A673 (cell line): ENCODE measurements at places on chromosomes 4 and X. TPM values are rescaled to one million over a fixed set of nuclear protein-coding genes. Genes with fewer than 3 reads are reported as not detected.

Gene OPRPN
- not detected in 2 replicates for total RNA-seq

Gene CHRDL1
- 0.41 and 1.1 TPM in 2 replicates for total RNA-seq

Gene ABCB7
- total RNA-seq, result 26.8 and 28.8 TPM in 2 replicates

Gene PAK3
- 0.61 TPM in 1 of 2 replicates, not detected in the other for total RNA-seq

Gene VCX3A
- not detected in 2 replicates for total RNA-seq

- DNase-seq, result no peak
Measured at GRCh38 chr4:40990899-40991265, 223.5 kb downstream of the APBB2 start.

DNA sequence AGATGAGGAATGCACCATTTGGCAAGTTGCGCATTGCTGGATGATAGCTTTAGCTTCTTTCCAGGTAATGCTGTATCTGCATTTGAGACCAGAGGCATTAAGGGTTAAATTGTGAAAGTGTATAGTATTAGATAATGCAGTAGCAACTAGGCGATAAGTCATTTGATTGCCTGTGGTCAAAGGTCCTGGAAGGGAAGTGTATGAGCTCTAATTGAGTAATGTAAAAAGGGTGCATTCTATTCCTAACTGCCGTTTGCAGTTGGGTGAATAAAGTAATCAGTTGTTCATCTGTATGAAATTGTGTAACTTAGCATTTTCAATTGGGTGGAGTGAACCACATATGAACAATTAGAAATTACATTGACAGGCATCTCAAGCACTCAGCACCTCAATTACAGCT lies 54.5 kb upstream of the WDR1 start:
- no peak for DNase-seq

GRCh38 chr4:108454227-108454626 lies 166.1 kb upstream of the RPL34 start:
- DNase-seq, result no peak

DNA sequence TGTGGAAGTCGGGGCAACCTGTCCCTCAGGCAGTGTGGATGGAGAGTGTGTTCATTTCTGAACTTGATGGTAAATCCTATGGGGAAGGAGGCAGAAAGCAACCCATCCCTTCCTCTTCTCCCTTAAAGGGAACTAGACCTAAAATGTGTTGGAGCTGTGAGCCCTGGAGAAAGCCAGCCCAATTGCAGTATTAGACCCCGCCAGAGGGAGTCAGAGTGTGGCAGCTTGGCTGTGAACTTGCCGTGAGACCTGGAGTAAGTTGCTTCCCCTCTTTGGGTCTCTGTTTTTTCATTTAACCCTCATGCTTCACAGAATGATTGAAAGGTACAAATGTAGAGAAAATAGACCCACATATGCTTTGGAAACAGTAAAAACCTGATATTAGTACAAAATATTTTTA lies 108.7 kb upstream of the PAK3 start:
- no peak for DNase-seq

GRCh38 chrX:129347291-129347690 lies 176.0 kb downstream of the SMARCA1 start:
- DNase-seq, result peak; percentile 1

DNA sequence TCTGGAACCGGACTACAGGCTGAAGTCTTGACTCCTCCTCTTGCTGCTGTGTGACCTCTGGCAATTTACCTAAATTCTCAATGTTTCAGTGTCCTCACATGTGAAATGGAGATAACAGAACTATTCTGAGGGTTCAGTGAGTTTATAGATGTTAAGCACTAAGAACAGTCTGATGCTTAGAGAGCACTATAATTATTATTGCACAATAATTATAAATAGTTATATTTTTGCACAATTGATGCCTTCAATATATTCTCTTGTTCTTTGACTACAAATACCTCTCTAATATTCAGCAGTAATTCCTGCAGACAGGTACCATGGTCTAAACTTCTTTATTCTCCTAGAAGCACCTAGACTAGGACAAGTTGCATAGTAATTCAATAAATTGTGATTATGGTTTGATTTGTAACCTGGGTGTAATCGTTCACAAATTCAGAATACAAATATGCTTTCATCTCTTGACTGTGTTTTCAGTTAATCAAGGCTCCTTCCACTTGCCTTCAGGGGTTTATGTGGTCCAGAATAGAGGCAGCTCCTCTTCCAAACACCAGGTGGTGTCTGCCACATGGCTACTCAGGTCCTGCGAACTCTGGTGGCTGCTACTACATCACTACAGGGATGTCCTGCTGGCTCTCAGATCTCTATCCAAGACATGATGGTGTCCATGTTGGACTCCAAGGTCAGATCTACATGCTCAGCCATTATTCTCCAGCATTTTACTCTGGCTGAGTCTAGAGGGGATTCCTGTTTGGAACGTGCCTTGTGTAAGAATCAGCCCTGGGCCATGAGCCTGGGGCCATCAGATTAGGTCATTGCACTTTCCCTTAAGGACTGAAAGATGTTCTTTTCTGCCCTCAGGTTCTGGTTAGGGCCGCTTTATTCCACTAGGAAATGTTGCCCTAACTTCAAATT lies 103.4 kb downstream of the QRFPR start:
- peak; percentile 41 for DNase-seq

DNA sequence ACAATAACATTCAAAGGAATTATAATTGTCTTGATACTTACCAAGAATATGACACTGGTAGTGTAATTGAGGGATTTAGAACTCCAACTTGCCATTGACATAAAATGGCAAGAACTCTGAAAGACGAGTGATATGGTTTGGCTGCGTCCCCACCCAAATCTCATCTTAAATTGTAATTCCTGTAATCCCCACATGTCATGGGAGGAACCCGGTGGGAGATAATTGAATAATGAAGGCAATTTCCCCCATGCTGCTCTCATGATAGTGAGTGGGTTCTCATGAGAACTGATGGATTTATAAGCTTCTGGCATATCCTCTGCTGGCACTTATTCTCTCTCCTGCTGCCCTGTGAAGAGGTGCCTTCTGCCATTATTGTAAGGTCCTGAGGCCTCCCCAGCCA lies 1536.4 kb downstream of the TECRL start:
- DNase-seq, result no peak

DNA sequence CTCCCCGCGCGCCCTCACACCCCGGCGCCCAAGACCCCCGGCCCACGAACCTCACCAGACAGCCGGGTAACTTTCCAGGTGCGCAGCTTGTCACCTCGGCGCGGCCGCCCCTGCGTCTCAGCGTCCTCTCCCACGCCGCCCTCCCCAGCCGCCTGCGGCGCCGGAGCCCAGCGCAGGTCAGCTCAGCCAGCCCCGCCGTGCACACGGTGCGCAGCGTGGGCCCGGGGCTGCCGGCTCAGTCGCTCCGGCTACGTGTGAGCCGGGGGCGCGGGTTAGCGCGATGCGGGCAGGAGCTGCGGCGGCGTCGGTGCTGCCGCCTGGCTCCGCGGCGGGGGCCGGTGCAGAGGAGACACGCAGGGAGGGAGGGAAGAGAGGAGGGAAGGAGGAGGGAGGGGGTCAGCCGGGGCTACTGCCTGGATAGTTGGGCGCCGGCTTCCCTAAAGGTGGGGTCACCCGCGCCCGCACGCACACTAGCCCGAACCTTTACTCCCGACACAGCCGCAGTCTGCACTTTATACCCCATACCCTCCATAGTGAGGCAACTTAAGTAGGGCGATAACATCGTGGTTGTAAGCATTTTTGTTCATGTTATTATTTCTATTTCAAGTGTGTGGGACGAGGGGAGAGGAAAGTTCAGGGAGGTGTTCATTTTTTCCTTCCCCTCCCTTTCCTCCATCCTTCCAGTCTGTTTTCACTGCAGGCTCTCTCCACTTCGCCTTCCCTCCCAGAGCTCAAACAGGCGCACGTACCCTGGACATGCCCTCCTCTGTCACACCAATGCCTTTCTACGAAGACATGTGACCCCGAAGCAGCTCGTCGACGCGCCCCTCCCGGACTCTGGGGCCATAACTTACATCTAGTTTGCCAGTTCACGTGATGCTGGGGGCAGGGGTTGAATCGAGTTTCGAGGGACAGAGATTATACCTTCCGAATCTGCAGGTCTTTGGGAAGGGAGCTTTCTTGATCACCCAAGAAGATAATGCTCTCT lies at the start of gene PRKG2:
Gene PRKG2 (minus strand): TSS at position 342 of the 988 bp plus-strand sequence. CDS start 10,175 bp downstream, outside the sequence.
- no peak for DNase-seq

GRCh38 chr4:73776321-73776729 lies 36.0 kb downstream of the CXCL8 start:
- DNase-seq, result no peak

GRCh38 chrX:5595570-5595969 lies 633.1 kb downstream of the NLGN4X start:
- peak; percentile 75 for DNase-seq

GRCh38 chrX:154540897-154541535 lies 5.6 kb downstream of the G6PD start:
- no peak for DNase-seq

- DNase-seq, result peak; percentile 28
Measured at GRCh38 chr4:102878901-102879300, 10.1 kb downstream of the CISD2 start.

DNA sequence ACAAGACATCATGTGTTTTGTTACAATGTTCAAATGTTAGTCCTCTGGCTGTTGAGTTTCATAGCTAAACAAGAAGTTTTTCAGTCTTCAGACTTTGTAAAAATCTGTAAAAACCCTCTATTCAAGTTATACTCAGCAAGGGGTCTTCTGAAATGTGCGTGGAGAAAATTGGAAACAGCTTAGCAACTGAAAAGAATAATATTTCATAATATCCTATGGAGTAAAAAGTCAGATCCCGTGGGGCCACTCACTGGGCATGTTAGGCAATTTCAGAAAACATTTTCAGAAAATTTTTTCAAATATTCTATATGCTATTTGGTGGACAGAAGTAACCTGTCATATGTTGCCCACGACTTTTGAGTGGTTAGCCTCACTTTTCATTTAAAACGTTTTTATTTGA lies 118.3 kb downstream of the CORIN start:
- DNase-seq, result no peak

GRCh38 chrX:101750744-101751143 lies 91.1 kb upstream of the ARMCX2 start:
- no peak for DNase-seq

GRCh38 chr4:7236847-7237246 lies 44.5 kb downstream of the SORCS2 start:
- no peak for DNase-seq

DNA sequence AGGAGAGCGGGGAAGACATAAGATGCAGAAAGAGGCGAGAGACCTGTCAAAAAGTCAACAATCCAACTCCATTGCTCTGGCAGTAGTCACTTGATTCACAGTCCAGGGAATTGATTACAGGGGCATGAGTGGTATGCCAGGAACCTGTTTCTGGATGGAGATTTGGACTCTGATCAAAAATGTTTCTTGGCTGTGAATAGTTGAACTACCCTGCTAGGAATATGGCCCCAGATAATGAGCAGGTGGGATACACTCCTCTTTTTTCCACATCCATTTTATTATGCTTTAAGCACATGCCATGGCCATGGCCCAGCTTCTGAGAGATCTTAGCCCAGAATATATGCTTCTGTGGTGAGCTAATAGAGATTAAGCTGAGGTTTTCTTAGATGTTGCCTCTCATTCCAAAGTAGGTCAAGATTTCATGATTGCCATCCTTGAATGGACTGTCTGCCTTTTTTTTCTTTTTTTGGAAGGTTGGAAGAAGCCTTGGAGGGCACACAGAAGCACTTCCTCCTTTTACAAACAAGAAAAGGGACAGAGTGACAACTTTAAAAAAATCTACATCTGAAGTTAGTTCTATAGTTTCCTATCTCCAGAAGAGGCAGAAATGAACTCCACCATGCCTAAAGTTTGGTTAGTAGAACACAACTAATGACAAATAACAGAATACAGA lies 121.9 kb downstream of the KIT start:
- no peak for DNase-seq

GRCh38 chr4:158741326-158742021 lies 18.3 kb upstream of the PPID start:
- DNase-seq, result no peak
